Stimulated activated CD4-positive, alpha-beta T cell treated with anti-CD3 and anti-CD28 coated beads, TNF-alpha, amount 100 ng/mL, for 1 hour (primary cell): ENCODE measurements at places on chromosomes 1 and 21.
A peak's percentile ranks its signal among the peaks of the same experiment; 100 is the strongest.

DNA sequence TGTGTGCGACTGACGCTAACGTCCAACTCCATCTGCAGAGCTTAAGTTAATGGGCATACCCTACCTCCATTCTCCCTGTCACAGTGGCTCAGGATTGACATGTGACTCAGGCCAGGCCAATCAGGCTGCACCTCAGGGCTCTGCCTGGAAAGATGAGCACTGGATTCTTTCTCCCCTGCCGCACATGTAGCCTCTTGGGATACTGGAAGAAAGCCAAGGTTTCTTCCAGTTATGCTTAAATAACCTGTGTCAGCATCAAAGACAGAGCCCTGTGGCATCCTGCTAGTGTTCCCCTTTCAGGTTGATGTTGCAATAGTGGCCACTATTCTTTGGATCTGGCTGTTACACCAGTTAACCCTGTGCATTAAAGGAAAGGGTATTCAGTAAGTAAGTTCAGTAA is 55.0 kb upstream of the SYT6 start:
- DNase-seq: no peak

DNA sequence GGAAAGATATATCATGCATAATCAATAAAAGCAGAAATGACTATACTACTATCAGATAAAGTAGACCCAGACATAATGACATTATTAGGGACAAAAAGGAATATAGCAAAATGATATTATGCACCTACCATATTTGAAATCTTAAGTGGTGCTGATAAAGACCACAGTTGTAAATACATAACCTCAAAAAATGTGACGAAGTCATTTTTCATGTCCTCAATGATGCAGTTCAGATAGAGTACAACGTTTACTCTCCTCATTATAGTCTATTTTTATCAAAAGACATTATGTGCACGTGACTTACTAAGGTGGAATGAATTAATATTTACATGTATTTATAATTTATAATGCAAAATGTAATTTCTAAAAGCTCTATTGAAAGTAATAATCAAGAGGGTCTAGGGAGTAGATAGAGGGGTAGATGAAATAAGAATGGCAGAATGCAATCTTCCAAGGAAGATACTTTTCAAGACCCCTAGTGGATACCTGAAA is 61.7 kb upstream of the TNFSF4 start:
- no peak for DNase-seq

DNA sequence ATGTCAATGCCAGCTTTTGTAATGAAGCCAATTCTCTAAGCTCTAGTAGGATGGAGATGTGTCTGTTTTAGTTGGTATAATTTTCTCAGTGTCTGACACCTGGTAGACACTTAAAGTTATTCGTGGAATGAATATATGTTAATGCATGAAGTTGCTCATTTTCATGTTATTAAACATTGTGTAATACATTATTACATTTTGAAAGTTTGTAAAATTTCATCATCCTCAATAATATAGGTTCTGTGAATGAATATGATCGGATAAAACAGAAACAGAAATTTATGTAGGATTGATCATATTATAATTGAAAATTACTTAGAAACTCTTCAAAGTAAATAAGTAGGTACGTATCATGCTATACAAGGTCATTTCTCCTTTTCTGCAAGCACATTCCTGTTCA is 625.3 kb downstream of the PLA2G4A start:
- no peak for DNase-seq

- DNase-seq: peak; percentile 81
Measured at GRCh38 chr1:155206891-155207805, 549 bp downstream of the THBS3 start.

DNA sequence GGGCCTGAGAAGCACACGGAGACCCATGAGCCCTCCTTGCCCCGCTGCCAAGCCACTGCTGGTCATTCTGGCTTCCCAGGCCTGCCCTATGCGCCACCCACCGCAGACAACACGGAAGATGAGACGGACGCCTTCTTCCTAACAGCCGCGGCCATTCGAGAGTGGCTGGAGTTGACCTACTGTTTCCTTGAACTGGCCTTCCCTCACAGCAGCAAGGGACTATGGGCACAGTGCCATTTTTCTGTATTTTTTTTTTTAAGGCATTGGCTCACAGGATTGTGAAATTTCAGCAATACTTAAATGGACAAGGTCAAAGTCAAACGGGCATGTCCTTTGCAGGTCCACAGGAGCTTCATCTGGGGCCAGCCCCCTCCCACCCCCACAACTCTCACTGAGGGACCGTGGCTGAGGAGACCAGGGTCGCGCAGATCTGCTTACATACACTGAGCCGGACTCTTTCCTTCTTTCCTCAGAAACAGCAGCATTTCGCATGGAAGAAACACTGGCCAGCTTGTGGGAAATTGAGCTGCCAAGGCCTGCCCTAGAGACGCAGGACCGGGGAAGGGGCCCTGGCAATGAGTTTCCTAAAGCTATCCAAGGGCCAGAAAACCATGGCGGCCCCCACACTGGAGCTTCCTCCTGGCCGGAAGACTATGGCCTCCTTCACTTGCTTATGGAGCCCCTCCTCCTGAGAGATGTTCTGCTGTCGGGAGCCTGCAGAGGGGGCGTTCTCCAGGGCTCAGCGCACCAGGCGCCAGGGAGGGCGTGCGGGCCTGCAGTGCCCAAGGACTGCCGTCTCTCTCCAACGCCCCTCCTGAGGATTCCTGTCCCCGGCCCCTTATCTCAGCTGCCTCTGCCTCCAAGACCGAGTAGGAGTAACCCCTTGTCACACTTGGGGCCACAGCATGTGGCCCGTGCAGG is 98.9 kb downstream of the PGBD5 start:
- no peak for DNase-seq

DNA sequence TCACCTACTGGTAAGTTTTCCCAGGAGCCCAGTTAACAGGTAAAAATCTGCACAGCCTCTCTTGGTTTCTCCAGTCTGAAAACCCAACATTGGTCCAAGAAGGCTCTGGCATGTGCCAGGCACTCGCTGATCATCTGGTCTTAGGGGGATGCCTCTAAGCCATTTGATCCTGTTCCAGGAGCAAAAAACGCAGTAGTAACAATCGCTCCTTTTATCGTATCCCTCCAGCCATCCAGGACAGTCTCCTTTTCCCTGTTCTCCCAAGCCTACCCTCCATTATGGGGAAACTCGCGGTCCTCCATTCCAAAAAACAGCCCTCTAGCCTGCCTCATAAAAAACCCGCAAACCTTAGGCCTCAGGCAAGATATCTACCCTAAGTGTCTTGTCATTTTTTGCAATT is 56.2 kb downstream of the ODF2L start:
- no peak for DNase-seq

DNA sequence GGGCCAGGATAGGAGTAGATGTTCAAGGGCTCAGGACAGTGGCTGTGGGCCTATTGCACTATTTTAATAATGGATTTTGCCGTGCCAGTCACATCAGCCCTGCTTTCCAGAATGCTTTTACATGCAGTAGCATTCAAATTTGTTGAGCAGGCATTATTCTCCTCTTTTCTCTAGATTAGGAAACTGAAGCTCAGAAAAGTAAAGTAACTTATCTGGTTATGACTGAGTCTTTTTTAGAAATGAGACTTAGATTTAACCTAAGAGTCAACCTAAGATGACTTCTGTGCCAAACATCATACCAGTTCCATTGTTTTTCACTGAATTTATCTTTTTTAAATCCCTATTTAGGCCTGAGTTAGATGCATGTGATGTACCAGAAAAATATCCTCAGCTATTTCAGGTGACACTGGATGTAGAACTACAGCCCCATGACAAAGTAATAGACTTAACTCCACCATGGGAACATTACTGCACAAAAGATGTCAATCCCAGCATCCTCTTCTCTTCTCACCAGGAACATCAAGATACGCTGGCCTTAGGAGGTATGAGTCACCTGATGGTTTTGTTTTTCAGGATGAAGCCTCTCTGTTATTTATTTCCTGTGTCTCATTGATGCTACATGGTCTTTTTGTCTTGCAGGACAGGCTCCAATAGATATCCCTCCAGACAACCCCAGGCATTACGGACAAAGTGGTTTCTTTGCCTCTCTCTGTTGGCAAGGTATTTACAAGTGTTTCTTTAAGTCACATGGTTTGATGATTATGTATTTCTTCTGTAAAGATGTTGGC is 31.4 kb upstream of the LEPR start:
- no peak for DNase-seq

DNA sequence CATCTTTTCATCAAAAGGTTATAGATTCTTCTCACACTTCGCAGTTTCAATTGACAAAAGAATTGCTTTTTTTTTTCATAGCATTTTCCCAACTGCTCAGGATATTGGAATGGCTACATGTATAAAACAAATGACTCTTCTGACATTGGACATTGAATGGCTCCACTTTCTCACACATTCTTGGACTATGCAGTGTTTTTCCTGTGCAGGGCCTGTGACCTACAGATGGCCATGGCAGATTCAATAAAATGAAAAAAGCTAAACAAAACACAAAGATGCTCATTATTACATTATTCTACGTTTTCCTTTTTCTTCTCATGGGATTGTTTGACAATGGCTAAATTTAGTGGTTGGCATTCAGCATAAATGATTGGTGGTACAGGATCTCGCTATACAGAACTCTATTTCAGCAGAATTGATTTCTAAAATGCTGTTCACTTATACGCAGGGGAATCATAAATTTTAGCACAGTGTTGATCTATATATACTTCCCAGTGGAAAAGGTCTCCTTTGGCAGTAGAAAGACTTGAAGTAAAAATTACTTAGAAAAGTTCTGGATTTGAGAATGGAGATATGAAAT is 115.6 kb upstream of the ADAMTS5 start:
- no peak for DNase-seq

- DNase-seq: no peak
Measured at GRCh38 chr1:95006681-95007080, 66.1 kb downstream of the ALG14 start.

DNA sequence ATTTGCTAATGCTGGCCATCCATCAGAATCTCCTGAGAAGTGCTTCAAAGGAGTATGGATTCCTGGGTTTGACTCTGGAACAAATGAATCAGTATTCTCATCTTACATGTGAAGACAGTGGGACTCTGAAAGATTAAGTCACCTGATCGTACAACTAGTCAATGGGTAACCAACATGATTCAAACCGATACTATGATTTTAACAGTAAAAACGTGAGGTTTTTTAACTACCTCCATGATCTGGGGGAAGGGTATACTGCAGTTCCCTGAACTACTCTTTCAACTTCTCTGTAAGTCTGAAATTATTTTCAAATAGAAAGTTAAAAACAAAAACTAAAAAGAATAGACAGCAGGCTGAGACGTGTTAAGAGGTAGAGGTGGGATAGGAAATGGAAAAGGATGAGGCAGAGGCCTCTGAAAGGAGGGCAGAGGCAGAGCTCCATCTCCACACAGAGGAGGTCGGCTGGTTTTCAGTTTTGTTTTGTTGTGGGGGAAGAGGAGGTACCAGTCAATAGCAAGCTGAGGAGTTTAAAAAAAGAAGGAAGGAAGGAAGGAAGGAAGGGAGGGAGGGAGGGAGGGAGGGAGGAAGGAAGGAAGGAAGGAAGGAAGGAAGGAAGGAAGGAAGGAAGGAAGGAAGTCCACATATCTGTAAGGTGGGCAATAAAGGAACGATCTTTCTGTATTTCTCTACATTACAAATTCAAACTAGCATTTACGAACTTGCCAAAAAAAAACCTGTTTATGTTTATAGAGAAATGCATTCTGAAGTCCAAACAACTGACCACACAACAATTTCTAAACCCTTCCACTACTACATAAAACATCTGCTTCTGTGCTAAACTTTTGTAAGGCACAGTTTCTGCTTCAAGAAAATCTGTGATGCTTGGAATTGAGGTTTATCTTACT is 213.1 kb downstream of the RERE start:
- DNase-seq: no peak

- DNase-seq: no peak
Measured at GRCh38 chr1:245663841-245664240, 509.1 kb downstream of the KIF26B start.

DNA sequence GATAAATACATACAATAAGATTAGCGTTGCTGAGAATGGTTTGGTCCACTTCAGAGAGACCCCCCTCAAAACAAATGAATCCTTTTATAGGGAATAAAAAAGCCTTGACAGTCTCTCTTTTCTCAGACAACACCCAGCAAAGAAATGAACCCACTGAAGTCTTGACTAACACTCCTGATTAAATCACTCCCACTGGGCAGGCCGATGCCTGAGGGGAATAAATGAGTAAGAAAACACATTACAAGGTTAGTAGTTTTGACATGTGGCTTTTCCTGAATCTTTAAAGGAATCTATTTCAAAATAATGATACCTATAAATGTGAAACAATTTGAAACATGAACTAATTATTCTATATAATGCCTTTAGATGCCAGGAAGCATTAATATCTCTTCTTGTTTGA is 146.9 kb upstream of the POGK start:
- no peak for DNase-seq

DNA sequence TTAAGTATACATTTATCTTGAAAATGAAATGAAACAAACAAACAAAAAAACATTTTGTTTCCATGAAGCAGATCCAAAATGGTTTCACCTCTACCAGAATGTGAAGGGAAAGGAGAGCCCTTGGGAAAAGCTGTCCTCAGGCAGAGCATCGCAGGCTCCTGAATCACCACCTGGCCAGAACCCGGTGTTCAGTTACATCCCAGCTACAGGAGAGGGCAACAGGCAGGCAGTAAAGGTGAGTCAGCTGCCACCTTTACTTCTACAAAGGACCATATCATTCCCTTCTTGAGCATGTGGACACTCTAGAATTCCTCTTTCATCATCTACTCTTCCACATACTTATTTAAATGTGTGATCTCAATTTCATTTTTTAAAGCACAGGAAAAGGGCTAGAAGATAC is 151.2 kb downstream of the PIGK start:
- DNase-seq: no peak

- peak; percentile 30 for DNase-seq
Measured at GRCh38 chr1:203765029-203765837, at the start of gene LAX1. LAX1 (plus strand) TSS chr1:203765183; CDS start chr1:203765566, 383 bp downstream.

DNA sequence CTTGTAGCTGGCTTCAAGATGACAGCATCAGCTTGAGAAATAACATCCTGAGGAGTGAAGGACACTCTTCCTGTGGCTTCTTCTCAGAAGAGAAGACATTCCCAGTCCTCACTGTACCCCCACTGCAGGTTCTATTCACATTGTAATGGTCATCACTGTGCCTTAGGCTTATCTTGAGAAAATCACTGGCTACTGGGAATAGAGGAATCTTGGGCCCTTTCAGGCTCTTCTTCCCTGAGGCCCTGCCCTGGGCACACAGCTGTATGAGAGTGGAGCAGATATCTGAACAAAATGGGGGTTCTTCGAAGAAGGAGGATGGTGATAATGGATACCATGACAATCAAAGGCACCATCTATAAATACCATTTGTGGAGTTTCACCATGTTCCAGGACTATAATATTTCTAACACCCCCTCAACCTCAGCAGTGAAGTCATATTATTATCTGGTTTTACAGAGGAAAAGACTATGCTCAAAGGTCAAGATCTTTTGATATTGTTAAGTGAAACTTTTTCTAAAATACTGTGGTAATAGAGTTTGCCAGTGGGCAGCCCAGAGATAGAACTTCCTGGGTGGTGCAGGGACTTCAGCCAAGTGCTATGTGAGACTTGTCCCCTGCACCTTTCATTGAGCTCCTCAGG is 143.1 kb upstream of the KCNE2 start:
- no peak for DNase-seq
